Stimulated activated CD4-positive, alpha-beta T cell treated with anti-CD3 and anti-CD28 coated beads, Interleukin-2, amount 100 ng/mL, for 48 hours (primary cell): ENCODE measurements at places on chromosomes 16 and 17.
A peak's percentile ranks its signal among the peaks of the same experiment; 100 is the strongest.

DNA sequence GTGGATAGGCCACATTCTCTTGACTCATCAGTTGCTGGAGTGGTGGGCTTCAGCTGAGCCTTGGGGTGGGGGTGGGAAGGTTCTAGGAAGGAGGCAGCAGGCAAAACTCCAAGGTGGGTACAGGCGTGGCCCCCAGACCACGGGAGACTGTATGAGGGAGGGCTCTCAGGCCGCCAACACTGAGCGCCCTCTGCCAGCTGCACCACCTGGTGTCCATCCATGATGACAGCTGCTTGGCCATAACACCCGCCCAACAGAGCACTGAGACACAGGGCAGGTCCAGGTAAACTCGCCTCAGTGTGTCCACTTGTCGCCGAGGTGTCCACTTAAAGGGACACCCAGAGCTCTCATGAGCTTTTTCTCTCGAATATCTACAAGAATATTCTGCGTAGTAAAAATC, 133.5 kb downstream of the C16orf95 start:
- no peak for DNase-seq

DNA sequence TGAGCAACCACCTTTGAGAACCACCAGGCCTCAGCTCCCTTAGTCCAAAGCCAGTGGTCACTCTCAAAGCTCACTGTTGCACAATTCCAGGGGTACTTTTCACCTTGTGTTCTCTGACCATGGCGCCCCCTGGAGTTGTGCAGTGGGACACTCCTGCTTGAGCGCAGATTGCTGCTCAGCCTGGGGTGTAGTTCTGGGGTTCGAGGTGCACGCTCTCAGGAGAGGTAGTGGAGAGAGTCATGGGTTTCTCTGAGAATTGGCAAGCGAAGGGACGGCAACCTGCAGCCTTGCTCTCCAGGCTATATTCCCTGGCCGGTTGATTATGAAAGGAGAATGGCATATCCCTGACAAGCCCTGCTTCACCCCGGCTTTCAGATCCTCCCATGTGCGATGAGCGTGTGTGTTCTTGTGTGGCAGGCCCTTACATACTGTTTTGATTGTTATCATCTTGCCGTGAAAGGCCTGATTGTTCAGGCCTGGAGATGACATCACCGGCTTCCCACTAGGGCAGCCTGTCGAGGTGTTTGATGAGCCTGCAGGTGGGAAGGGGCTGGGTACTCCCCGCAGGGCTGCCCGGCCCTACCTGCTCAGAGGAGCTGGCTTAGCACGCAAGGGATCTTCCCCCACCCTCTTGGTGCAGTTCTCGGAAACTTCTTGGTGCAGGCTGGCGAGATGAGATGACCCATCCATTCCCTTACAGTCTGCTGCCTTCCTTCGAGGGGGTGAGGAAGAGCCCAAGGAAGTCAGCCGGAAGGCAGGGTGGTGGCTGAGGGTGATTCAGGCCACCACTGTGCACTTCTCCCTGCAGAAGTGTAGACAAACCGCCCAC, 431.2 kb downstream of the SLC39A11 start:
- no peak for DNase-seq

DNA sequence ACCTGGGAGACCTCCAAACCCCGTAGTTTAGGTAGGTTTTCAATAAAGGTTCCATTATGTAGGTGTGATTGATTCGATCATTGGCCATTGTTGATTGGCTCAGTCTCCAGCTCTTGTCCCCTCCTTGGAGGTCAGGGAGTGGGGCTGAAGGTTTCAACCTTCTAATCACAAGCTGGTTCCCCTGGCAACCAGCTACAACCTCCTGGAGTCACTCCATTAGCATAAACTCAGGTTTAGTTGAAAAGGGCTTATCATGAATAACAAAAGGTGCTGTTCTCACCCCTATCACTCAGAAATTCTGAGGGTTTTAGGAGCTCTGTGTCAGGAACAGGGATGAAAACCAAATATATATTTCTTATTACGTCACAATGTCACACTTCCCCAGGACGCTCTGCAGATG, 28.5 kb downstream of the TMEM132E start:
- no peak for DNase-seq

GRCh38 chr17:28405632-28406472, at the start of gene SLC46A1:
Gene SLC46A1 (minus strand): TSS chr17:28406212. CDS start chr17:28406114, 98 bp downstream.
- peak; percentile 56 for DNase-seq

DNA sequence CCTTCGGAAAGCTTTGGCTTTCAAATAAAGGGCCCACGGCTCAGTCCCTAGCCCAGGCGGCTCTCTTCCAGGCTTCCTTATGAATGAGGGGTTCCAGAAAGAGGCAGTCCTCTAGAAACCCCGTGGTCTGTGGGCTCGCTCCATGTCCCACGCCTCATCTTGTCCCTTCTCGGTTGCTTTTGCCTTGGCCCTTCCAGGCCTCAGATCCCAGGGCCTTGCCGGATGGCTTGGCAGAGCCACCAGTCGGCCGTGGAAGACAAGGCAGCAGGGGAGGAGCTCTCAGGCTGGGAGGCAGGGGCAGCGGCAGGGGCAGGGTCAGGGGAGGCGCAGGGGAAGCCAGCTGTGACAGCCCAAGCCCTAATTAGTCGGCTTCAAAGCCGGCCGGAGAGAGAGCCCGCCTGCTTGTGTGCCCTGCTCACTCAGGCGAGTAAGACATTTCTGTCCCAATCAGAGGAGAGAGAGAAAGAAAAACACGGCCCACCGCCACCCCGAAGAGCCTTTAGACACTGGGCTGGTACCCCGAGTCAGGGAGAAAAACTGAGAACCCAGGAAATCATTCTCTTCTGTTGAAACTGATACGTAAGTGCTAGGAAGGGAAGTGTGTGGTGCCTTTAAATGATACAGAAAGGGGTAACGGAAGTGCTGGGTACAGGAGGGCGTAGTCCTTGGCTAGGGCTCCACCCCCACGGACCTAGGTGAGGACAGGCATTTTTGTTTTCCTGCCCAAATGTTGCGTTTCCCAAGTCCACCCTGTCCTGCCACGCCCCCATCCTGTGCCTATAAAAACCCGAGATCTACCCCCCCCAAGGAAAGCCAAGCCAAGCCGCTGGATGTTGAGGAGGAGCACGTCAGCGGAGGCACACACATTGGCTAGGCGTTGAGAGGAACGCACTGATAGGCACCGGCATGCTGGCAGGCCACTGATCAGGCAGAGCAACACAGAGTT, 27.8 kb upstream of the MEIOC start:
- no peak for DNase-seq

- DNase-seq, result no peak
These were observed 15.4 kb upstream of the MYO18A start for GRCh38 chr17:29195465-29196081.

DNA sequence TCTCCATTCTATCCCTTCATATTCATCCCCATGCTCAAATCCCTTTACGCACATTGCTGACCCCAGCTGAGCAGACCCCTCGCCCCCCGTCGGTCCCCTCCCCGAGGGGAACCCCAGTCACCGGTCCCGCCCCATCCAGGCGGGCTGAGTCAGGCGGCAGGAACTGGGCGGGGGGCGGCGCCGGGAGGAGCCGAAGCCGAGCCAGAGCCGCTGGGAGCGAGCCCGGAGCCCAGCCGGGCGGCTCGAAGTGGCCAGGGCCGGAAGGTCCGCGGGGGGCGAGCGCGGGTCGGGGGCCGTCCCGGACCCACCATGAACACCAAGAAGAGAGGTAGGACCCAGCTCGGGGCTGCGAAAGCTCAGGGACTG, 8.6 kb downstream of the RIPOR1 start:
- peak; percentile 45 for DNase-seq

DNA sequence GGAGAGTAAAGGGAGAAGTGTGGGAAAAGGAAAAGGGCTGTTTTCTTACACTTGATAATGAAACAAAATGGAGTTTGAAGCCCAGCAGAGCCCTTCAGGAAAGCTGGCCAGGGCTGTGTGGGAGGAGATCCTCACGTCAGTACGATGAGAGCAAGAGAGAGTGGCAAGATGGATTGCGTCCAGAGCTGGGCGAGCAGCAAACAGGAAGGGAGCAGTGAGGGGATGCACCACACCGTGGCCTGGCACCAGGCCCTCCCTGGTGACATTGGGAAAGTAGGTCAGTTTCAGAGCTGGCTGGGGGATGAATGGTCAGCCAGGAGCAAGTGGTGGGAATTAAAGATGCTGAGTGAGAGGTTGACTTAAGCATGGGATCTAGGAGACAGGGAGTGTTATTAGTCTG, 273.6 kb downstream of the GRIN2A start:
- no peak for DNase-seq

DNA sequence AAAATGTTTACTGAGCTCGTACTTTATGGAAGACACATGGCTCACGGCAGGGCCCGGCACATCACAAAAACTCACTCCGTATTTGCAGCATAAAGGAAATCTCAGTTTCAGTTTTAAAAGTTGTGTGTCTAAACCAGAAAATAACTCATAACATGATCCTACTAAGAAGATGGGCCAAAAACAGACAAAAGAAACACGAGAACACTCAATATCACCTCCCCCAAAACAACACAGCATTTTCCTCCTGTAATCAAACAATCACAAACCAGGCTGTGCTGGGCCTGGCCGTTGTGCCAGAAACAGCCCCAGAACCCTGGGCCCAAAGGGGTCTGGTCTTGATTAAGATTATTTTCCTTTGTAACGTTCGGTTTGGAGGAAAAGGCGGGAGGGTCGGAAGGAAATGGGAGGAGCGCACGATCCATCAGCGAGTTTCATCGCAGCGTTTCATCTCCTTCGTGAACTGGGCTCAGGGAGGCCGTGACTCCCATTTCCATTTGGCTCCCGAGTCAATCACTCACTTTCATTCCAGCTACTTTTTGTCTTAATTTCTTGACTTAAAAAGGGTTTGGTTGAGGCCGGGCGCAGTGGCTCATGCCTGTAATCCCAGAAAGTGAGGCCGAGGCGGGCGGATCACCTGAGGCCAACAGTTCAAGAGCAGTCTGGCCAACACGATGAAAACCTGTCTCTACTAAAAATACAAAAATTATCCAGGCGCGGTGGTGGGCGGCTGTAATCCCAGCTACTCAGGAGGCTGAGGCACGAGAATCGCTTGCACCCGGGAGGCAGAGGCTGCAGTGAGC, 61.4 kb downstream of the NXN start:
- DNase-seq, result no peak

- DNase-seq, result no peak
These were observed at the start of gene MTSS2 for GRCh38 chr16:70685938-70686375. Gene MTSS2 (minus strand): TSS chr16:70686053. CDS start chr16:70685791, 262 bp downstream.

DNA sequence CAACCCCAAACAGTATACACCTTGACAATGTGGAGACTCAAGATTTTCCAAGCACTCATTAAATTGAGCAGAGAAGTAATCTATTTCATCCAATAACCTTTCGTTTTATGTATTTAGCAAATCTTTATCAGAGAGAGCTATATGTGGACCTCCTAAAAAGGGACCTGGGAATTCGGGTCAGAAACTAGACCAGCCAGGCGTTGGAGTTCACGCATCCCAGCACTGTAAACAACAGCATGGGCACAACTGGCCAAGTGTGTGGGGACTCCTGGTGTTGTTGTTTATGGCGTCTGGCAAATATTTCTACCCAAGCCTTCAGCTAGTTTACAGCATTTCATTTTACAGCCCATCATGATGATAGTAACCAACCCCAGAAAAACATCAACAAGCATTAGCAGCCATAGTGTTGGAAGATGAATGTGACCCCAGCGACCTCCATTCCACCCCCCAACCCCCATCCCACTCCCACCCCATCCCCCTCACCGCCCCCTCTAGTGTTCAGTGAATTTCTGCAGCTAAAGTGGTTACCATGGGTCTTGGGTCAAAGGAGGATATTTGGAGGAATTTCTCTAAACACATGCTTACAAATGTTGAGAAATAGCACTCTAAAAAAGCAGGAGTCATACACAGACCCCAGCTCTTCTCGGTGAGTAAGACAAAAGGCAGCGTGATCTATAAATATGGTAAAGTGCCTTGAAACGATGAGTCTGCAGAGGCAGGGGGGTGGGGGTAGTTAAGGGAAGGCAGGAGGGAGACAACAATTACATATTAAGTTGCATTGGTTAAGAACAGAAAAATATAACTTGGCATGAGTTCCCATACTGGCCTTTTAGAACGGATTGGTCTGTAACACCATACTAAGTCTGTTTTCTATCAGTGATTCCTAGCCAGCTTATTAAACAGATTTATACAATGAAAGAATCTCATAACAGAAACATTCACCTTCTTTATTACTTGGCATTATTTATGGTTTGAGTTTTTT, 91.4 kb upstream of the TBX2 start:
- DNase-seq, result no peak

DNA sequence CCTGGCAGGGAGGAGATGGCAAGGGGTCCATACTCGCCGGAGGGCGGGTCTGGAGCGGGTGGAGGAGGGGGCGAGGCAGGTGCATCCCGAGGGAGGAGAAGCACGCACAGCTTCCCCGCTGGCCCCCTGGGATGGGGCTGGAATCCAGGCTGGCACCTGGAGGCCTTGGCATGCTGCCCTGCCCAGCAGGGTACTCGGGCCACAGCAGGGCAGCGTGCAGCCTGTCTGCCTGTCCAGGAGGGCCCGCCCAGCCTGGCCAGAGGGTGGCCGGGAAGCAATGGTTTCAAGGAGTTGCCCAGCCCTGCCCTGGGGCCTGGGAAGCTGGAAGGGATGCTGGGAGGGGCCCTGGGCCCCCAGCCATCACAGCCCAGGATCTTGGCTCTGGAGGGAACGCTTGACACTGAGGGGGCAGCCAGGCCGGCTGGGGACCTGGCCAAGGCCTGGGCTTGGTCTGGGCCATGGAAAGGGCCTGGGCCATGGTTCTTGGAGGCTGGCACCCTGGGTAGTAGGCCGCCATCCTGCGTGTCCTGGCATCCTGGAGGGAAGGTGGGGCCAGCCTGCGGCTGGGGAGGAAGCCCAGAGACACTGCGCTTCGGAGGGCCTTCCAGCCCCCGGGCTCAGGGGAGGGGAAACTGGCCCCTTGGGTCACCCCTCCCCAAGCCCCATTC, 1.1 kb downstream of the GLIS2 start:
- no peak for DNase-seq

GRCh38 chr17:37117373-37118142, 168.8 kb downstream of the AATF start:
- DNase-seq, result no peak

GRCh38 chr16:74257061-74257460, 39.6 kb upstream of the PSMD7 start:
- no peak for DNase-seq

GRCh38 chr16:2468233-2468724, 2.8 kb upstream of the NTN3 start:
- DNase-seq, result no peak

DNA sequence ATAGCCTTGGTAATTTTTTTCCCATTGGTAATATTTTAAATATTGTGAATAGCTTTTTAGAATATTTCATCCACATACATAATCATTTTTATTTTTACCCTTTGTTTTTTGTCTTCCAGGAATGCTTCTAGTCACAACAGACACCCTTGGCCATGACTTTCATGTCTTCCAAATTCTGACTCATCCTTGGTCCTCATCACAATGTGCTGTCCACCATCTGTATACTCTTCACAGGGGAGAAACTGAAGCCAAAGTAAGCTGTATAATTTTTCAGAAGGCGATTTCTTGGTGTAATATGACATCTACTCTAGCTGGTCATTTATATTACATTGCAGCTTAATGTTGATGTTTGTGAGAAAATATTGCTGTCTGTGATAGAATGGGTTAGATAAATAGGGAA, 269.4 kb downstream of the BCAS3 start:
- DNase-seq, result no peak

GRCh38 chr17:4479340-4479981, 19.2 kb upstream of the SPNS2 start:
- no peak for DNase-seq
